ENCODE measurements at places on chromosomes 2 and 18.

DNA sequence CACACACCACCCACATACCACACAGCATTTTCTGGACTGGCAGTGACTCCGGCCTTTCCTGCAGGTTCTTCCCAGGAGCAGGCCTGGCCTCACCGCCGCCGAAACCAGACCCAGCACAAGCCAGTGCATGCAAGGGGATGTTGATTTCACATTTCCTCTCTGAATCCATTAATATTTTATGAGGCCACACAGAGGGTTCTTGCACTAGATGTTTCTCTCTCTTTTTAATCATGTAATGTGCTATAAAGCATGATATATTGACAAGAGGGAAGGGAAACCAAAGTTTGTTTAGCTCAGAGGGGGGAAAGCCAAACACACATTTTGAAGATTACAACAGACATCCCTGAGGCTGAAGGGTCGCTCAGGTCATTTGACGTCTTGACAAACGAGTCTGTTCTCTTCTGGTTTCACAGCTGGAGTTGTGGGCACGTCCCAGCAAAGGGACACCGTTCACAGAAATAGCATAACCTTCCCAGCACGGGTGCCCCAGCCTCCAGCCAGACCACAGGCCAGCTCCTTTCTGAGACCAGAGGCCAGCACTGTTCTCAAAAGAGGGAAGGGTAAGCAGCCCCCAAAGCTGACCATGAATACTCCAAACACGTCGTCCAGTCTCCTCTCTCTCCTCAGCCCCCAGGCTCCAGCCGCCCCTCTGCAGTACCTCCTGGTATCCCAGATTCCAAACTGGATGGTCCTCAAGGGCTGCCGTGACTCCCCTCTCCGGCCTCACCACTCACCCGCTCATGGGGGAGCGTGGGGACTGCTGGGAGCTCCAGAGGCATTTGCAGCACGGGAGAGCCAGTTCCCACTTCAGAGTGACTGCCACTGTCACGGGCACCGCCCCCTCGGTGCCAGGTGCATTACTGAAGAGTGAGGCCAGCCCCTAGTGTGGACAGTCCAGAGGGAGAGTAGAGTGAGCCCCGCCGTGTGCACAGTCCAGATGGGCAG lies 340.3 kb upstream of the SALL3 start:
- no peak for DNase-seq

DNA sequence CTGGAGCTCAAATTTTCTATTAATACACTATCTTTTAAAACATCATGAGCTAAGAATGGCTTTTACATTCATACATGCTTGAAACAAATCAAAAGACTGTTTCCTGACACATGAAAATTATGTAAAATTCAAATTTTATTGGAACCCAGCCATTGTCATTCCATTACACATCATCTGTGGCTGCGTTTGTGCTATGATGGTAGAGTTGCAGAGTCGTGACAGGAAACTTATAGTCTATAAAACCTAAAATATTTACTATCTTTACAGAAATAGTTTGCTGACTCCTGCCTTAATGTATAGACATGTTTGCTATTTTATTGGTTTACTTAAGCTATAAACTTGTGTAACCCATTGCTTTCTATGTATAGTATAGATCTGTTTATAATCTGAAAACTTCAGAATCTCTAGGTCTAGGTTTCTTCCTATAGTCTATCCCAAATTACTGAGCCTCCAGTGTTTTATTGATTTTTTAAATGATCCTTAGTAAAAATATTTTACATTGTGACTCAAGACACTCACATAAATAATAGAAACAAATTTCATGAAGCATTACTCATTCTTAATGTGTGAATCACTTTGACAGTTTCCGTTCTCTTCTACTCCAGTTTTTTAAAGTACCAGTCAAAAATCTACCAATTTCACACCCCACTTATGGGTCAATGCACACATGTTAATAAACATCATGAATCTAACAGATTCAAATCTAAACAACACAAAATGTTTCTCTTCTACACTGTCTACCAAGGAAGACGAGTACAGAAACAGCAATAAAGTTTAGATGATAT lies 26.4 kb upstream of the MRPL19 start:
- no peak for DNase-seq

DNA sequence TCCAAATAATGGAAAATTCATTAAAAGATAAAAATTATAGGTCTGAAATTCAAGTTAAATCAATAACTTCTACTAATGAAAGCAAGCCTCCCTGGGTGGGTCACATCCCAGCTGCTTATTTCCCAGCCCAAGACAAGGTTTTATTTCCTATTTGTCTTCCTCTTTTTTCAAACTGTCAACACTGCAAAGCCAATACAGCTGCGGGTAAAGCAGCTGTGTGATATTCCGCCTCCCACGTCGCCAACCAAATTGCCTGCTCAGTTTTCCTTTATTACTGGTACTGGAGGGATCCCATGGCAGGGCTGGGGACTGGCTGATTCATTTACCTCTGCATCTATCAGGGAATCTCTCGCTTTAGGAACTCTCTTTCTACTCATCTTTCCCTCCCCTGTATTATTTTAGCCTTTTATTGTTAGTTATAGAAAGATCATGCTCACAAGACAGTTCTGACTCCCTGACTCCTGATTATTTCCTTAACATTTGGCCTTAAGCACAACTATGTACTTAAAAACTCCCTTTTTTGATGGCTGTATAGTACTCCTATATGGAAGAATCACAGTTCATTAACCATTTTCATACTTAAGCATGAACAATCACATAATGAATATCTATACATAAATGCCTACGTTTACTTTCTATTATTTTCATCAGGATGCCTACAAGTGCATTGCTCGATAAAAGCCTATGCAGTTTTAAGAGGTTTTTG lies 253.1 kb downstream of the CDCA7 start:
- DNase-seq = no peak

- no peak for DNase-seq
Observed at GRCh38 chr18:59516356-59517155, 157.5 kb upstream of the LMAN1 start.

DNA sequence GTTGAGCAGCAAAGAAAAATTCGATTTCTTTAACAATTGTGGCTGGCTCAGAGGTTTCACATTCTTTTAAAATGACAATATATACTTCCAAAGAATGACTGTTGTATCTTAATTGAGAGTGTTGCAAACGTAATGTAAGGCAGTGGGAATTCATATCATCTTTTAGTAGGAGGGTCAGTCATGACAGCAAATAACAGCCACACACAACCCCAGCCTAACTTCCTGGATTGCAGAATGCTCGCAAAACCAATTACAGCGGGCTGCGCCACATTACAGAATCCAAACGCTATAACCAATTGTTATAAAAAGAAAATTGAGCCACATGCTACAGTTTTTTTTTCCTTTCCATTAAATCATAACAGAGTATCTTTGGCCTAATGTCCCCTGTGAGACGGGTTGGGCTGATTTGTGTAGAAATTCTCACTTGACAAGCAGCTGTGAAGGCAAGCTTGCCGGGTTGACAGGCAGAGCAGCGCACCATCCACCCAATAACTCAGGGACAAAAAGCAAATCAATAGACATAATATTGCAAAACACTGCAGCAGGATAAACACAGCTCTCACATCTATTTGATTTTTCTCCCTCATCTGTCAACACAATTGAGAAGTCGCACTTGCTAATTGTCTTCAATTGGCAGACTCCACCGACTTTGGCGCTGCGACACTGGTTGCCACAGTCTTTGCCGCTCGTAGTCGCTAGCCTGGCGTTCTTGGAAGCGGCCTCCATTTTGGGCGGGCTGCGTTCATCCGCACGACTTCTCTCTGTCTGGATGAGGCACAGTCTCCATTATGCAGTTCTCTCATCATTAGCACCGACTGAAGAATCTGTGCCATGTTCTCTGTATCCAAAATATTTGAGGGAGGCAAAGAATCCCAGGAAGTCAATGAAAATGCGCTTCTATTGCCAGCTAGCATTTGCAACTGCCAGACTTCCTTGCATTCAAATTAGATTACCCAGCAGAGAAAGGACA lies 95.0 kb upstream of the CCDC68 start:
- no peak for DNase-seq

DNA sequence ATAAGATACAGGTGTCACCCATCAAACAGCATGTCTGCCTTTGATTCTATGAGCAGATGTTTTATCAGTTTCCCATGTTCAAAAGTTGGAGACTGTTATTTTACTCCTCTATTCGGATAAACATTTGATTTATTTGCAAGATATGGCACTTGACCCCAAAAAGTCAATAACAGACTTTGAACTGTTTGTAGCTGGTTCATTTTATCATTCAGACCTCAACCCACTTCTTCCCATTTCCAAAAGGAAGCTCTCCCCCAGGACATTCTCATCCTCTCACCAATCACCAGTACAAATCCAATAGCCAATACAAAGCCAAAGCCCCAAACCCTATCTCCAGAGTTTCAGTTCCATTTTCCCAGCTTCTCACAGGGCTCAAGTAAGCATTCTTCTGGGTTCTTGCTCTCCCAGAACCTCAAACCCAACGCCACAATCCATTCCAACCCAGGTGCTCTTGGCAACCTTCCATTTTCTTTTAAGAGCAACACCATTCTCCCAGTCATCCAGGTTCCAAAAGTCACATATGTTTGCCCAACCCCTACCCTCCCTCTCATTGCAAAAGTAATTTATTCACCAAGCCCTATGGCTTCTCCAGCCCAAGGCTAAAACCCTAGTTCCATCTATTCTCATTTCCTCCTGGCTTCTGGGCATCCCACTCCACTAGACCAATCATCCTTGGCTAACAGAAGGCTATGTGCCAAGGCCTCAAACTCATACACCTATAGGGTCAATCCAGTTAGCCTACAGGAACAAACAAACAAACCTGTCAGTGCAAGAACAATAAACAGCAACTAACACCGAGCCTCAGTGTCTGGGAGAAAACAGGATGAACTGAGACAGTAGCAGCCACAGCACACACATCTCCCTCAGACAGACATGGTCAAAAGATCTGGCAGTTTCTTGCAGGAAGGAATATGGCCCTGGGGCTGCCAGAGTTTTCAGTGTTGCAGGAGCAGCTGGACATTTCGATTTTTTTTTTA lies 9.2 kb downstream of the ACVR1 start:
- no peak for DNase-seq

GRCh38 chr2:36892805-36893204 lies 73.5 kb downstream of the STRN start:
- no peak for DNase-seq

GRCh38 chr2:25639696-25640095 lies 33.7 kb downstream of the DTNB start:
- DNase-seq = no peak

Measured in activated T-cell treated with anti-CD3 and anti-CD28 coated beads for 24 hours (primary cell).